ENCODE measurements at places on chromosomes 3 and 15. TPM values are rescaled to one million over a fixed set of nuclear protein-coding genes. Genes with fewer than 3 reads are reported as not detected.
A peak's percentile ranks its signal among the peaks of the same experiment; 100 is the strongest.

ANKRD34C gene
- not detected for total RNA-seq

- DNase-seq = peak; percentile 89
These were observed 57.1 kb upstream of the FXR1 start for GRCh38 chr3:180855364-180855763.

DNA sequence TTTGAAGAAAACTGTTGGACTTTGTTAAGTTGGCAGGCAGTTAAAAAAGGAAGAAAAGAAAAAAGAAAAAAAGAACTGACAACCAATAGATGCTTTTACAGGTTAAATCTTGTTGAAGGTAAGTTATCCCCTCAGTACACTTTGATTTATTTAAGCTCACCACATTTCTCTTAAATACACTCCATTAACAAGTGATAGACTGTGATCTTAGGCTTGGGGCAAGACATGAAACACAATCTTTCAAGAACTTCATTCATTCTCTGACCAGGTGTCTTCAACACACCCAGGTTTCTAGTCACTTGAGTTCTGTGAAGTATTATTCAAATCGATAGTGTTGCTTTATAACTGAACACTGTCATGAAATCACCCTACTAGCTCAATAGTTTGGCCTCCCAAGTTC, 751.9 kb downstream of the ROBO1 start:
- DNase-seq = no peak

MORF4L1 gene
- total RNA-seq = 486 TPM

- no peak for DNase-seq
These were observed 10.9 kb upstream of the CRYBG3 start for GRCh38 chr3:97810779-97811390.

DNA sequence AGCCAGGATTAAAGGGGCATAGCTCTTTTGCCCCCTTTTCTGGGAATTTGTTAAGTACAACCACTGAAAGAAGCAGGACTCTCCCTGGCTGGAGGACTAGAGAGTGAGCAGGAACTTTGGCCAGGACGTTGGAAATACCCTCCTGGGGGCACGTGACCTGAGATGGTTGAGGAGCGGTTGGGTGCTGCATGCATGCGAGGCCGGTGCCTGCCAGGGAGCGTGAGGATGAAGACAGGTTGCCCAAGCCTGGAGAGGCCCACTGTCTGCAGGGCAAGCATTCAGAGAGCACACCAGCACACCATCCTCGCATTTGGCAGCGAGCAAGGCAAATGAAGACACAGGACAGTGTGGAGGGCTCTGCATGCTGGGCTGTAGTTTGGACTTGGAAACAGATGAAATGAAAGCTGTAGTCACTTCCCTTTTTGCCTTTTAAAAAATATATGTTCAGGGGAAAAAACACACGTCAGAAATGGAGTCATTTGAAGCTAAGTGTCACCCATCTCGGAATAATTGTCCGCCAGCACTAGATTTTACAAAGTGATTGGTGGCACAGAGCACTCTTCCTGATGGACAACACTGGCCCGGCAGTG, 217.6 kb downstream of the SLCO3A1 start:
- no peak for DNase-seq

DNA sequence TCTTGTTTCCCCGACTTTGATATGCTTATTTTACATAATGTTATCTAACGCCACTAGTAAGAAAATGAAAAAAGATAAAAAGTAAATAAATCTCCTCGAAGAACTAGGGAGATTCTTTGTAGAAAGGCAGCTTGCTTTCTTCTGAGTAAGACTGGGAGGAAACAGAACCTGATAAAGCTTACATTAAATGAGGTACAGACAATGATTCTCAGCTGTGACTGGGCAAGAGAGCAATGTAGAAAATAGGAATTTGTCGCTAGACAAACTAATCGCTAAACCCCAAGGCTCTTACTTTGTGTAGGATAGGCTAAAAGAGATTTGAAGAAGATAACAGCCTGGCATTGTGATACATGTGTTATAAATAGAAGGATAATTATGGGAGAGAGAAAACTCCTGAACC, 919.0 kb upstream of the ALCAM start:
- DNase-seq = no peak

DNA sequence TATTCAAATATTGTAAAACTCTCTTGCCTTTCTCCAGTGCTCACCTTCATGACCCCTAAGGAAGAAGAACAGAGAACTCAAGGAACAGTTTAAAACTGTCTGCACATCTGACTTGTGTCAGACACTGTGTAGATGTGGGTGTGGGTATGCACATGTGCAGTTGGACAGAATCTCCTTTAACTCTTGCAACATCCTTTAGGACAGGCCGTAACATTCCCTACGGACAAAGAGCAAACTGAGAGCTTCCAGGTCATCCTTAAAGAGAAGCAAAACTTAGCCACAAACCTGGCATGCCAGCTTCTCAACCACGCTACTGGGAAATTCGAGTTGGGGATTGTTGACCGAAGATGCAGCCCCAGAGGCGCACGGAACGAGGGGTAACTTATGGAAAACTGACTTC, 4.1 kb upstream of the SFMBT1 start:
- DNase-seq = no peak

DNA sequence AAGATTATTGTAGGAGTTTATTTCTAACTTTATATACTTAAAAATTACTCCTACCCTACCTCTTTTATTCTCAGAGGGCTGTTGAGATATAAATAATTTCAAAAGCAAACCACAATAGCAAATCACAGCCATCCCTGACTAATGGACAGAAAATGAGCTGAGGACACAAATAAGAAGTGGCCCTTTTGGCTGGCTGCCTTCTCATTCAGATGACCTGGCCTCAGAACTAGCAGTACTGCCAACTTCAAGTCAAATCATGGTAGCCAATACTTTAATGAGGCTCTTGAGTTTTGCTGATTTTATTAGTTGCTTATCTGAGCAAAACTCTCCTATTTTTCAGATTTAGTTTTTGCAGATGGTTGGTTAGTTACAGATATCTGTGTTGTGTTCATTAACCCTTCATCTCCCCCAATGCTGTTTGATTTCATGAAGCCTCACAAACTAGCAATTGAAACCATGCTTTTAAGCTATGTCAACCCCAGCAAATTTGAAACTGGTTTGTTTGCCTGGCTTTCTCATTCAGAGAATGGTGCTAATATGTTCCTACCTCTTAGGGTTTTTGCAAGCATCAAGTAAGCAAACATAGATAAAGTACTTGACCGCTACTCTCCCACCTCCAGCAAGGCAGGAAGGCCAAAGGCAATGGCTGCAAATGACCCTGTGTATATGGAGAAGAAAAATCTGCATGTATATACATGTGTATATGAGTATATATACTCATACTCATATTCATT, 73.4 kb upstream of the HACD2 start:
- DNase-seq = no peak

DNA sequence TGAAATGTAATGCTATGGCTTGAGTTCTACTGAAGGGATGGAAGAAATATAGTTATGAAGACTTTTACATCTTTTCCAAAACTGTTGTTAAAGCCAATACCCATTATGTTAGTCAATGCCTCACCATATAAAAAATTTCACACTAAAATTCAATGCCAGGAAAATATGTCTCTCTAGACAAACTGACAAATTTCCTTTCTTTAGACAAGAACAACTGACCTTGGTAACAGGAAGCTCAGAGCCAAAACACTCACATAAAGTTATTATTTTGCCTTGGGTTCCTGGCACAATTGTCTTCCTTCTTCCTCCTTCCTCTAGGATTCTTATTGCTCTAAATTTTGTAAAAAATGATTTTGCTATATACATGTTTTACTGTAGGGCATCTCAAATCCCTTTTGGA, 26.7 kb downstream of the INTS14 start:
- no peak for DNase-seq

Data from endodermal cell (in vitro differentiated cells).